Activated CD4-positive, alpha-beta T cell treated with anti-CD3 and anti-CD28 coated beads for 4 hours (primary cell): ENCODE measurements at places on chromosomes 4 and X.
A peak's percentile ranks its signal among the peaks of the same experiment; 100 is the strongest.

GRCh38 chrX:38819709-38820108, 18.4 kb downstream of the MID1IP1 start:
- no peak for DNase-seq

GRCh38 chr4:105627620-105628019, 75.2 kb downstream of the ARHGEF38 start:
- DNase-seq, result no peak

DNA sequence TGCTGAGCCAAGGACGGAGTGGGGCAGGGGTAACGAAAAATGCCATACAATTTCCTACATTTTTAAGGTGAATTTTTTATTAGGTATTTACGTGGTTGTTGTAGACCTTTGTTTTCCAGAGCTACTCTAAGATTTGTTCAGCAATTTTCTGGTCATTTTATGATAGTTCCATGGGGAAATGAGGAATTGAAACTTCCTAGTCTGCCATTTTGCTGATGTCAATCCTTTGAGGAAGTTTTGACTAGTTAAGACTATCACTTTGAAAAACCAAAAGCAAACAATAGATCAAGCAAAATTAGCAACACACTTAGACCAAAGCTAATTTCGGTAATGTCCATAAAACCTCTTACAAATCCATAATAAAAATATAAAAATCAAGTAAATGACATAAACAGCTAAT, 7.0 kb upstream of the TLR3 start:
- no peak for DNase-seq

DNA sequence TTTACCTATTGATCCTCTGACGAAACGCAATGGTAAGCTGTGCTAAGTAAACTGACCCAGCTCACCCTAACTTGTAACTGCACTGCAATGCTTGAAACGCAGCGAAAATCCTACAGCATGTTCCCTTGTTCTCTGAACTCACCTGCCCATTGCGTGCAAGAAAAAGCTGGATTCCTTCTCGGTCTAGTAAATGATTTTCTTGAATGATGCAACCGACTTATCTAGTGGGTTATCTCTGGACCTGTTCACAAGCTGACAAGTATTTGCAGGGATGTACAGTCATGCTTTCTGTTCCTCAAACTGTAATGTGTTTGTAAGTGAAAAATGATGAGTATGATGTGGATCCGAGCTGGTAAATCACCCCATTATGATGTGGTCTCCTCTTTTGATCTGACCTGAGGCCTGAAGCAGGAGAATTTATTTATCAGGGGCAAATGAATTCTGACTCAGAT, 140.1 kb downstream of the BTC start:
- DNase-seq, result no peak

DNA sequence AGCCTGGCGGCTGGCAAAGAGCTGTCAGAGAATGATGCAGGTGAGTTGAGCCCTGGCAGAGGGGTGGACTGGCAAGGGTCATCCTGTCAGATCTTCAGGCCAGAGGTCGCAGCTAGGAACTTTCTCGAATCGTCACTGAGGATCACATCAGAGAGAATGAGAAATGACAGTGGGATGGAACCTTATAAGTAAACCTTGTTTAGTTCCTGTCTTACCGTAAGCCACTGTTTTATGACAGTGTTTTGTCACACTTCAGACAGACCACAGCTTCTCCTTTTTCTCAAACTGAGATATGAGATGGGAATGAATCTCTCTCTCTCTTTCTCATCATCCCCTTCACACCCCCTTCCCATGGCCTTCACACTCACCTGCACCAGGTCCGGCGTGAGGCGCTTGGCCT, 9.3 kb downstream of the DIPK2B start:
- no peak for DNase-seq

DNA sequence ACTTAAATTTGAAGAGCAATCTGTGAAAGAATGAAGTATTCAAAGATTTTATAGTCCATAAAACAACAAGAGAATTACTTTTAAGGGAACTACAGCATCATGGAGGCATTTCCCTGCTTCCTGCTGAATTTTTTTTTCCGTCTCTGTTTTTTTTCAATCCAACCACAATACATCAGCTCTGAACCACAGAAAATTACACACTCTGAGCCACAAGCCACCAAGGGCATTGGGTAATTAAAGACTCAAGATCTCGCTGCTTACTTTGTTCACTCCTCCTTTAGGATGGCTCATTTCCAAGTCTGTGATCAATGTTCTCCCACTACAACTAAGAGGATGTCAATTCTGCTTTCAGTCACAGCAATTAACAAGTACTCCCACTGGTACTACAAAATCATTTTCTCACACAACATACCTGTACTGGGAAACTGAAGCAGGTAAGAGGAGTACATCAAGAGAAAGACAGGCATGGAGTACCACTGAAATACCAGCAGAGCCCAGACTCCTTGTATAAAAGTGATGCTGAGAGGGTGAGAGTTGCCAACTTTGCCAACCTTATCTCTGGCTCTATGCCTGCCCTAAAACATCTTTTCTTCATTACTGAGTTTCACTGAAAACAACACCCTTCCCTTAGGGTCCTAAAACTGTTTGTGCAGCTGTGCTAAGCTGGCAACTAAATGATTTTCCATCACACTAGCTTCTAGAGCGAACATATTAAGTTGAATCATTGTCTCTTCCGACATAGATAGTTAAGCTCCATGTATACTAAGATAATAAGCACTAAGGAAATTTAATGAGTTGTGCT, 105.8 kb upstream of the MAGEB18 start:
- no peak for DNase-seq

DNA sequence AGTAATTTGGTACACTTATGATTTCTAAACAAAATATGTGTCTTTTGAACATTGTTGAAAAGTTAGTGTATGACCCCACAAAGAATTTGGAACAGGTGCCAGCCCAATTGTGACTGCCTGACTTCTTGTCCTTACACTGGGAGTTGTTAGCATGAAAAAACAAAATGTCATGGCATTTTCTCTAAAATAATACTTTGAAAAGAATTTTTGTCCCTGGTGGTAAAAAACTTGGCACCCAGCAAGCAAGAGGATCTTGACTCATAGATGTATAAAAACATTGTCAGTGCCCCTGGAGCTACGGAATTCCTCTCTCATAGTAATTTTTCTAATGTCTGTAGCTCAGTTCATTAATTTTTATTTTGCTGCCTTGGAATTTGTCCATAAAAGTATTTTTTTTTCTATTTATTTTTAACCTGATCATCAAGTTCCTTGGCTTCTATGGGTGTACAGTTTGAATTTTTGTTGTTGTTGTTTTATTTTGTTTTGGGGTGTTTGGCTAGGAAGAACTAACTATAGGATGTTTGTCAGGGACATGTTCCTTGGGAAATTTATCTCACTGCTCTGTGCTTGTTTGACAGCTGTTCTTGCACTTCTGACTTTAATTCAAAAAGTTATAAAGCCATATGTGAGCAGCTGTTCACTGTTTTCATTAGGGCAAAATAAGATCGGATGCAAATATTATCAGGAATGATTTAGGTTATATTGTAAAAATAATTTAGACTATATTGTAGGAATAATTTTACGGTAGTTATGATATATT, 95.4 kb upstream of the NUDT6 start:
- no peak for DNase-seq

GRCh38 chr4:128735714-128736113, 73.8 kb upstream of the JADE1 start:
- DNase-seq, result no peak

- no peak for DNase-seq
These were observed 66.6 kb upstream of the SORBS2 start for GRCh38 chr4:185878633-185879032.

DNA sequence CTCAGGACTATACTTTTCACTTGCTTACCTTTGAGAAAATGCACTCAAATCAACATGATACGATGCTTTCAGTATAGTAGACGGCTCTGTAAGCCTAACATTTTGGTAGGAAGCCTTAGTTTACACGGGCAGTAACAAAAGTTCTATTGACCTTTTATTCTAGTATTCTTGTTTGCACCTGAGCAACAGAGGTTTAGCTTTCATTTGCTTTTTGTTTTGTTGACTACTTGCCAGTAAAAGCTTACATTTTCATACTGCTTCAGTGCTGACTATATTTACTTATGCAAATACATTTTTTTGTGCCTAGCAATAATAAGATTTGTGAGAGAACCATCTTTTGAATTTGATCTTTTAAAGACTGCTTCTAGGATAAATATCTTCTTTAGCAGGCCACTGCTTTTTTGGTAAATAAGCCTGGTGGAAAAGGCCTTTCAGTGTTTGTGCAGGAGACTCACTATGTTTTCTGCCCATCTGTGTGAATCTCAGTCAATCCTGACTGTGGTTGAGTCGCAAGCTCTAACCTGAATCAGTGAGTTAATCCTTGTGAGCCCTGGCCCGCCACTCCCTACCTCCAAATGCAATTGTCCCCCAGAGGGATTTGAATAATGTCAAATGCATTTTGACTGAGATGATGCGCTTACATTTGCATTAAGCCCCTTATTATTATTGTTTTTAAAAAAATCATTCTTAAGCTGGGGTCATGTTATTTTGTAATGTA, 21.9 kb downstream of the FHIP1A start:
- no peak for DNase-seq

DNA sequence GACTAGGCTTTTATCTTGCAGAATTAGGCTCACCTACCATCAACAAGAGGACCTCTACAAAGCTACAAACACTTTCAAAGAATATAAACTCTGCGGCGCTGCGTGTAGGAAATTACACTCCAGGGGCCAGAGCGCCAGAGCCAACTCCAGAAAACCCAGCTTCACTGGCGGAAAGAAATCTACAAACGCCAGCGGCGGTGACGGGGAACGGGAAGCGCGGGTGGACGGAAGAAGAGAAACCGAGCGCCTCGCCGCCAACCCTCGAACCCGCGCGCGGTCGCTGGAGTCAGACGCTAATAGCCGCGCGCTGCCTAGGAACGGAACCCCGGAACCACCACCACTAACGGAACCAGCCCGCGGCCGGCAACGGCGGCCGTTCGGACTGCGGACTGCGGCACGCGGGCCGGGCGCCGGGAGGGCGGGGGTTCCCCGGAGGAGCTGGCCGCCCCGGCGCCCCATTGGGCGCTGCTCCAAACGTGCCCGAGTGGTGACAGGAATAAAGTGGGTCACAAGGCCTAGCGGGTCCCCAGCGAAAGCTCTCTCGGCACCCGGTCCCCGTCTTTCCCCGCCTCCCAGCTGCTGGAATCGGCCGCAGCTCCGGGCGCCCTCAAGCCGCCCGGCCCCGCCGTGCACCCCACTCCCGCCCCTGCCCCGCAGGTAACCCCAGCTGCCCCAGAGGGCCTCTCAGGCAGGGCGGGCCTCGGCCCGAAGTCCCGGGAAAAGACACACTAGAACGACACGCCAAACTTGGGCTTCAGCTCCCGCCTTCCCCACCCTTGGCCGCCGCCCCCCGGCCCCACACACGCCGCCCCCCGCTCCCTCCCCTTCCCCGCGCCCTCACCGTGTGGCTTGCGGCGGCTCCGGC, 836 bp downstream of the CLOCK start:
- DNase-seq, result peak; percentile 54

DNA sequence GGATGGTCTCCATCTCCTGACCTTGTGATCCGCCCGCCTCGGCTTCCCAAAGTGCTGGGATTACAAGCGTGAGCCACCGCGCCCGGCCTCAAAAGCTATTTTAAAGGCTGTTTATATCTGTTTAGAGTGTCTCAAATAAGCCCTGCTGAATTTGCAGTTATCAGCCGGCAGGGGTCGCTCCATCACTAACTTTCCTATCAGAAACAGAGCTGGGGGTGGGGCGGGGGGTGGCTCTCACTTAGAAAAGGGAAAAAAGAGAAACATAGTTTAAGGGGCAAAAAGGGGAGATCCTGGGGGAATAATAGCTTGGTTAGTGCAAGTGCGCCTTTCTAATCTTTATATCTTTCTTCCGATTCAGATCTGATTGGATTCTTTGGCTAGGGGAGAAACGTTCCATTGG, 450.7 kb downstream of the UBE2NL start:
- no peak for DNase-seq

- no peak for DNase-seq
These were observed 174.6 kb downstream of the SOWAHB start for GRCh38 chr4:76723373-76723772.

- DNase-seq, result no peak
These were observed 48.2 kb downstream of the SLC34A2 start for GRCh38 chr4:25703731-25704388.

DNA sequence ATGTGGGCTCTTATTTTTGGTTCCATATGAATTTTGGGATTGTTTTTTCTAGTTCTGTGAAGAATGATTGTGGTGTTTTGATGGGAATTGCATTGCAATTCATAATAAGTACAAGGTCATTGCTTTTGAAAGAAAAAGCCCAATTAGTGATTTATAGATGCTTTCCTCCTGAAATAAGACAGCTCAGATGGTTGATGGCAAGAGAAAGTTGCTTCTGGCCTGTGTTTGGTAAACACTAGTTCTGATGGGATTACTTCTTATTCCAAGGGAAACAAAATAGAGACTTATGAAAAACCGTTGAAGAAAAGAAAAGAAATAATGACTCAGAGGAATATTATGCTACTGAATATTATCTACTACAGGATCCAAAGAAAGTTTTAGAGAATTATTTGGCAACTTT, 144.9 kb downstream of the SPANXA1 start:
- DNase-seq, result no peak

DNA sequence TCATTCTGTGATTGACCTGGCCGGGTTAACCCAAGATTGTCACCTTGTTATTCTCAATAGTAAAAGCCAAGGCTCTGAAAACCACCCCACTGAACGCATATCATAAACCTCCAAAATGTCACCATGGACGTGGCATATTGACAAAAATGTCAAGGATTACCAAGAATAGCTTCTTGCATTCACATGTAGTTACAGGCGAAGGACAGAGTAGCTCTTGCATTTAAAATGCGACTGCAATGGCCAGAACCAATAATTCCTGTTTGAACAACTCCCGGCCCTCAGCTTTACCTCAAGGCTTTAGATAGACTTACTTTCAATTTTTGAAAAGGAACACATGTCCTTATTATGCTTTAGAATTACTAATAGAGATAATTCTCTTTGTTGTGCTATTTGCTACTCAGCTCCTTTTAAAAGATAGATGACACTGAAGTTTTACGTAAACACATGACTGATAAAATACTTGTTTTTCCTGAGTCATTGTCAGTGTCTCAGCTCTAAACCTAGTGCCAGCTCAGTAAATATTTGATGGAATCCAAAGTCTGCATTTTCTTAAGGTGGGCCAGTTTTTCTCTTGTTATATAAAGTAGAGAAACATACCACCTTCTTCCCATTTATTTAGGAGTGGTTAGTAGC, 66.3 kb downstream of the CLDN34 start:
- DNase-seq, result no peak
